ENCODE measurements at places on chromosomes 2 and 18.

GRCh38 chr2:188610827-188611226 is 319.2 kb downstream of the GULP1 start:
- no peak for DNase-seq

- no peak for DNase-seq
Observed at GRCh38 chr2:120338015-120338414, 7.9 kb upstream of the INHBB start.

DNA sequence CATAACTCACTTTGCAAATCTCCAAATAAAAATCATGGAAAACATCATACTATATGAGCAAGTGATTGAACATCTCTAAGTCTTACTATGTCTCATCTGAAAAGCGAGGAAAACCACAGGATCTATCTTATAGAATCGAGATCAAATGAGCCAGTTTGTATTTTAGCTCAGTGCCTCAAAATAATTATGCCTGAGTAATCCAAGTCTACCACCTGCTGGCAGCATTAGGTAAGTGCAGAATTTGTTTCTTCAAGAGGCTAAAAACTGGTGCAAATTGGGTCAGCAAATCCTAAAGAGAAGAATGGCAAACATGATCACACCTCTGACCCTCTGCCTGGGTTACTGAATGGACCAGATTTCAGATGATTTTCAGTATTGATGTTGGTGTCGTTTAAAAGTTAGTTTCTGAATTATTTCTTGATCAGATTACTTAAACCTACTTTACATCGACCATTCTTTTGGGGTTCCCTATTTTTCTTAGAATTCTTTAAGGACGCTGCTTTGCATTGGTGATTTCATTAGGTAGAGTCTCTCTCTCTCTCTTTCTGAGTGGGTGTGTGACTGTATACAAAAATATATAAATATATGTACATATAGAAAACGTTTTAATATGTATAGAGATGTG is 12.7 kb upstream of the FHOD3 start:
- peak; percentile 49 for DNase-seq

- DNase-seq = no peak
Observed at GRCh38 chr2:197600306-197600705, 75.1 kb downstream of the RFTN2 start.

- DNase-seq = no peak
Observed at GRCh38 chr2:226609366-226609765, 190.3 kb downstream of the IRS1 start.

DNA sequence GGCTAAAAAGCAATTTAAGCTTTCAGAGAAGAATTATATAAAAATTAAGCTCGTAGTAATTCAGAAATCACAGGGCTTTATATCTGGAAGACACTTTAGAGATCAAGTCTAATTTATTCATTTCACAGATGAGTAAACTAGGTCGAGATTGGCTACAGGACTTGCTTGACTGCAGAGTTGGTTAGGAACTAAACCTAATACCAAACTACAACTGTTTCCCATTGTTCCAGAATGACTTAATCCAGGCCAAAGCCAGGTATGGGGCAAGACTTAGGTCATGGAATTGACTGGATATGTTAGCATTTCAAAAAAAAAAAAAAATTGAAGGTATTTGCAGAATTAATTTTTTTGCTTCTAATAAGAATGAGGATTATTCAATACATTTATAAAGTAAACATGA is 146.1 kb downstream of the RIT2 start:
- no peak for DNase-seq

- no peak for DNase-seq
Observed at GRCh38 chr18:23540867-23541266, 37.6 kb downstream of the RMC1 start.

GRCh38 chr2:230172156-230172555 is 47.6 kb downstream of the SP110 start:
- no peak for DNase-seq

DNA sequence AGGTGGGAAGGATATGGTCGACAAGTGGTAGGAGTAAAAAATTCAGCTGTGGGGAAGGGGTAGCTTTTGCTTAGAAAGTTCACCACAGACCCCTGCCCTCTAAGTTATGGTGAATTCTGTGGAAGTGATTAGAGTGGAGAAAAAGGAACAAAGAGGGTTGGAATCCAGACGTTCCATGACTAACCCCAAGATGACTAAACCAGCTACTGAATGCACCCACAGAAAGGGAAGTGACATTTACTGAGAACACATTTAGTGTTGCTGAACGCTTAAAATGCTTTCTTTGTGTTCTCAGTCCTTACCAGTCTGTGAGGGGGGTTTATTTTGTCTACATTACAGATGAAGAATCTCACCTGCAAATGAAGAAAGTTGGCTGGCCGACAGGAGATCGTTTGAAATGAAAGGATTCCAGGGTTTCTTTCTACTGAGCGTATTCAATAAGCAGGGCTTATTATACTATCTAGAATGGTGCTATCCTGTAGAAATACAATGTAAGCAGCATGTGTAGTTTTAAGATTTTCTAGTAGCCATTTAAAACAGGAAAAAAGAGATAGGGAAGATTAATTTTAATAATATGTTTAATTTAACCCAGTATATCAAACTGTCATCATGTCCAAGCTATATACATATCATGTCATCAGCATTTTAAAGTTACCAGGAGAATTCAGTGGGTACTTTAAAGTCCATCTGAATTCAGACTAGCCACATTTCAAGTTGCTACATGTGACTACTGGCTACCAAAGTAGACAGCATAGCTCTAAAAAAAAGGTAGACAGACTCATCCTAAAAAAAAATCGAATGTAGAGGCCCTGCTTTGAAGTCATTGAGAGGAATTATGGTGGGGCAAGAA is 60.1 kb downstream of the LIMS1 start:
- no peak for DNase-seq

- no peak for DNase-seq
Observed at GRCh38 chr2:196712867-196713266, 73.4 kb downstream of the CCDC150 start.

DNA sequence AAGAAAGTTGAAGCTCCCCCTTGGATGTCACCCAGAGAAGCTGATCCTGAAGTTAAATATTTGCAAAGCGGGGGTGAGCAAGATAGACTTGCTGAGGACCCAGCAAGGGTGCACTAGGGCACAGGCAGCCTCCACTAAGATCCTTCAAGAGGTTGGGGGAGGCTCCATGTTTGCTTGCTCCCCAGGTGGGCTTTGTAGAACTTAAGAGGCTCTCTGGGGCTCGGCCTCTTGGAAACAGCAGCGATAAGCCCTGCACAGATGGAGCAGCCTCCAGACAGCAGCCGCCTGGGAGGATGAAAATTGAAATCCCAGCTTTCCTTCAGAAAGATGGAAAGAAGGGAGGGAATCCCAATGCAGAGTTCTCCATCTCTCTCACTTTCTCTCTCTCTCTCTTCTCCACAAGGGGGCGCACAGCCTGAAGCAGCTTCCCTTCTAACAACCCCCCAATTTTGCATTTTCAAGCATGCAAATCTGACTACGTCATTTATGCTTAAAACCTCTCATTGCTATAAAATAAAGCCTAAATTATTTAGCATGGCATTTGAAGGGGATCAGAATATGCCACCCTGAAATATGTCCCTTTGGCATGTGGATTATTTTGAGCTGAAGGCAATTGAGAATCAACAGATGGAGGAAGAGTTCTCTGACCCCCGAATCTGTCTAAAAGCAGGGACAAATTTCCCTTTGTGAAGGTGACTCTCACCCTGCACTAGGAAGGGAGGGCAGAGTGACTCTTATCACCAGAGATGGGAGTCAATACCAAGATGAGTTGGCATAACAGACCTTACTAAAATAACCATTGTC is 185.7 kb upstream of the KLHL29 start:
- DNase-seq = no peak

GRCh38 chr2:63594660-63595059 is 5.9 kb downstream of the MDH1 start:
- DNase-seq = no peak

- no peak for DNase-seq
Observed at GRCh38 chr2:220552790-220553535, 925.5 kb downstream of the SLC4A3 start.

- DNase-seq = peak; percentile 37
Observed at GRCh38 chr18:79788734-79789085, 9.0 kb upstream of the KCNG2 start.

DNA sequence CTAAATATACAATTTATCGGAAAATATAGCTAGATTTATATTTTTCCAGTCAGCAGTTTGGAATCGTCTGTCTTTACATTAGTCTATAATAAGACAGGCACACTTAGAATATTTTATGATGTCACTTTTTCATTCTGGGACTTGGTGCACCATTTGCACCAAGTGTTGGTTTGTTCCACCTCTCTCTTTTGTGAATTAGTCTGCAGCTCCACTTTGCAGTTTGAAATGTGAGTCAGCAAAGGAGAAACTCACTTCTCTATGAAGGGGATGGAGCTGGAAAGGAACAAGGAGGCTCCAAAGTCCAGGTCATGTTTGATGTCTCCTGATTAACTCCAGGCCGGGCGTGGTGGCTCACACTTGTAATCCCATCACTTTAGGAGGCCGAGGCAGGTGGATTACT is 63.8 kb upstream of the RTN4 start:
- DNase-seq = no peak

DNA sequence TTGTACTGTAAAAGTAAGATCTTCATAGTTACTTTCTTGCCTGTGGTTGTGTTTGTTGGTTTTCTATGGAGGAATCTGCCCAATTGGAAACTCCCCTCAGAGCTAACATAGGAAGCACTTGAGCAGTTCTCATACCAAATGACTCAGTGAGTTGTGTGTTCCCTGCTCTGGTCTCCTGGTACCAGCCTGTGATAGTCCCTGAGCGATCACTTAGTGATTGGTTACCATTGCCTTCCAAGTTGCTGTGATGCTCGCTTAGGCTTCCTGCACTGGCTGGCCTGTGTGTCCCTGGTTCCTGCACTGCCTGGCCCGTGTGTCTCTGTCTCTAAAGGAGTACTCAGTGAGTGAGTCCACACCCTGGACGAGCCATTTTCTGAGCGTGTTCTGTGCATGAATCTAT is 133.0 kb downstream of the MAP4K4 start:
- no peak for DNase-seq

DNA sequence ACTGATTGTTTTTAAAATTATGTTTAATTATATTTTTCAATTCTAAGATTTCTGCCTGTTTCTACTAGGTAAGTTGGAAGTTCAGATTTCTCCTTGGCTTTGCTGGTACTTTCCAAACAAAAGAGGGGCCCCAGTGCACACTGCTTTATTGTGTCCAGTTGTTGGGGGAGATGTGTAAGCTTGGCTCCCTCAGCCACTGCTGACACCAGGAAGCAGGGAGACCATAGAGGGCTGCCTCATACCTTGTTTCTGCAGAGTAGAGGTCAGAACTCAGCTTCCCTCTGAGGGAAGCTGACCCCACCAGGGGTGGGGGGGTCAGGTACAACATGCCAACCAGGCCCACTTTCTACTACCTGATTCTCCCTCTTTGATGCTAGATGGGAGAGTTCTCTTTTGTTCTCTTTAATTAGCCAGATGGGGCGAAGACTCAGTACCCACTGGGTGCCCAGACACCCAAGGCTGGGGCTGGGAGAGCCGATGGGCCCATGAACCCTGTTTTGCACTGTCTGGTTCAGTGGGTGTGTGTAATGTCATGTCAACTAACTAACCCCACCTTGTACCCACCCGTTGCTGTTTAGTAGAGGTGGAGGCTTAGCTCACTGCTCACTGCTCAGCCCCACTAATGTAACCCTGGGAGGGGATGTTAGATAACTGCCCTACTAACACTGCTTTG is 14.7 kb downstream of the BCL2L11 start:
- DNase-seq = no peak

- no peak for DNase-seq
Observed at GRCh38 chr2:190219186-190219585, 100.4 kb downstream of the HIBCH start.

DNA sequence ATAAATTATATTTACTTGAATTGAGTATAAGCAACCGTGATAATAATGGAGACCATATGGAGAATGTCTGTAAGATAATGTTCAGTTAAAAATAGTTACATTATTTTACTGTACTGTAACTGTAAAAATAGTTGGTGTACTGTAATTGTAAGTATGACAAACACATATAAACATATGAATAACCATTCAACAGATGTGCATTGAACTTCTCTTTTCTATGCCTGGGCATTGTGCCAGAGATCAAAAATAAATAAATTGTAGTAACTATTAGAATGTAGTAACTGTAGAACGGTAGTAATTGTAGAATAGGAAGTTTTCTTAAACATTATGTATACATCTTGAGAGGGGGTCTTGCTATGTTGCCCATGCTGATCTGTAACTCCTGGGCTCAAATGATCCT is 287.4 kb upstream of the EPAS1 start:
- DNase-seq = no peak

- no peak for DNase-seq
Observed at GRCh38 chr2:240056678-240057077, 3.4 kb upstream of the OR6B3 start.

Data from endothelial cell (in vitro differentiated cells).